ENCODE measurements at places on chromosomes 7 and 10.

DNA sequence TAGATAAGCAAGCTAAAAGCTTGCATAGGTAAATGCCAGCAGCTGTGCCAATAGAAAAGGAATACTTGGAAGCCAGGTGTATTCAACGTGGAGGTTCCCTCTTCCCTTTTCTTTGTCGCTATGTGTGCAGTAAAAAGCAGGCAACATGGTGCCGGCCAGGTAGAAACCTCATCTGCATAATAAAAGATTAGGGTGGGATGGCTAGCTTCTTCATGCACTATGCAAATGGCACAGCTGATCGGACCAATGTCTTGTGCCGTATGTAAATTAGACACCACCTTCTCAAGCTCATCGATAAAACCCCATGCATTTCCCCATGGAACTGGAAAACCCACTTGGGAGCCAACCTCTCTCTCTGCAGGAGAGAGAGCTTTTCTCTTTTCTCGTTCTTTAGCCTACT is 150.9 kb upstream of the FOXK1 start:
- H3K27me3 ChIP-seq = no peaks in the 10 kb centered on the region
- no peak overlapping the region for H3K4me3 ChIP-seq
- H3K36me3 ChIP-seq = no peaks in the 10 kb centered on the region
- H3K27ac ChIP-seq = no peak overlapping the region
- H3K4me1 ChIP-seq = no peaks in the 10 kb centered on the region

DNA sequence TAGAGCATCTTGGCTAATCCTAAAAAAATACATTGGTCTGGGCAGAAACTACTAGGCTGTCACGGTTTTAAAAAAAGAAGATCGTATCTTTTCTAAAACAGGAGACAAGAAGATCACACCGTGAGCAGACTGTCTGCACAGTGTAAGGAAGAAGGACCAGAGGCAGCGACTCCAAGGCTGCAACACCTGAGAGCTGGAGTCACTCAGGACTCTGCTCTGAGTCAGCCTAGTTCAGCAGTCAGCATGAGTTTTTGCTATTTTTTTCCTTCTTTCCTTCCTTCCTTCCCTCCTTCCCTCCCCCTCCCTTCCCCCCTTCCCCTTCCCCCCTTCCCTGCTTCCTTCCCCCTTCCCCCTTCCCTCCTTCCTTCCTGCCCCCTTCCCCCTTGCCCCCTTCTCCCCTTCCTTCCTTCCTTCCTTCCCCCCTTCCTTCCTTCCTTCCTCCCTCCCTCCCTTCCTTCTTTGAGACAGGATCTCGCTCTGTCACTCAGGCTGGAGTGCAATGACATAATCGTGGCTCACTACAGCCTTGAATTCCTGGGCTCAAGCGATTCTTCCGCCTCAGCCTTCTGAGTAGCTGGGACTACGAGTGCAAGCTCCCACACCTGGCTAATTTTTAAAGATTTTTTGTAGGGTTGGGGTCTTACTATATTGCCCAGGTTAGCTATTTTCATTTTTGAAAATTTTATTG is 24.4 kb downstream of the BAG3 start:
- H3K4me3 ChIP-seq = no peak overlapping the region
- no peak overlapping the region for H3K27ac ChIP-seq
- no peak for DNase-seq
- H3K27me3 ChIP-seq = no peaks in the 10 kb centered on the region
- no peaks in the 10 kb centered on the region for H3K4me1 ChIP-seq

- peak overlapping the region; percentile 72 for H3K27ac ChIP-seq
- H3K27me3 ChIP-seq = no peaks in the 10 kb centered on the region
- peak overlapping the region; percentile 66 for H3K4me3 ChIP-seq
- no peak for DNase-seq
Measured at GRCh38 chr7:152335900-152336571, 99.8 kb downstream of the KMT2C start.

- peak overlapping the region; percentile 34 for H3K4me3 ChIP-seq
- H3K27ac ChIP-seq = peak overlapping the region; percentile 98
- no peaks in the 10 kb centered on the region for H3K27me3 ChIP-seq
- DNase-seq = peak; percentile 94
- peaks cover 56% of the 10 kb centered on the region for H3K36me3 ChIP-seq
Measured at GRCh38 chr7:24821045-24821753, 63.9 kb upstream of the GSDME start.

DNA sequence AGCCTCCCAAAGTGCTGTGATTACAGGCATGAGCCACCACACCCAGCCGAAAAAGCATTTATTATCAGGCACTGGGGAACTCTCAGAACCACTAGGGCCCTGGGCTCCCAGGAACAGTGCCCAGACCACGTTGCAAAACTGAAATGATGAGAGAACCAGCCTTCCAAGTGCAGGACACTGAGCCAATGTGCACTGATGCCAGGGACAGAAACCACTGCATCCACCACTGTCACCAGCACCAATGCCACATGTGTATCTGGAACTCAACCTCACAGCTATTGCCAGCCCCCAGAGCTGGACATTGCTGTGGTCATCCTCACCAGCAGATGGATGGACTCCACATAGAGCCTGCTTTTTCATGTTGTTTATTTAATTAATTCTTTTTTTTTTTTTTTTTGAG is 28.2 kb upstream of the TPST1 start:
- H3K4me3 ChIP-seq = no peak overlapping the region
- H3K4me1 ChIP-seq = no peaks in the 10 kb centered on the region
- DNase-seq = no peak
- no peak overlapping the region for H3K27ac ChIP-seq
- H3K36me3 ChIP-seq = no peaks in the 10 kb centered on the region

DNA sequence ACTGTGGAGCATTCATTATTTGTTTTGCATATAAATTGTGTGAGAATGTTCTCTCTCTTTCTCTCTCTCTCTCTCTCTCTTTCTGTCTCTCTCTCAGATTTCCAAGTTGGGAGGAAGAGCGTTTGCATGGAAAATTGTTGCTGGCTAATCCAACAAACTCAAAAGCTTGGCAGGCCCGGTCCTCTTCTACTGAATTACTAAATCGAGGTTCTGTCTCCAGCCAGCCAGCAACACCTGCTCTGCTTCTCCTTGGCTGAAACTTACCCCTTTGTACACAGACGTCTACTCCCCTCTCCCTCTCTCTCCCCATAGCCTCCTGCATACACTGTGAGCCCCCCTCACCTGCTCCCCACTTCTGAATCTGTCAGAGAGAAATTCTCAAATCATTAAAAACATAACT is 996.4 kb upstream of the AUTS2 start:
- H3K4me1 ChIP-seq = no peaks in the 10 kb centered on the region
- no peaks in the 10 kb centered on the region for H3K36me3 ChIP-seq
- no peak for DNase-seq
- no peak overlapping the region for H3K4me3 ChIP-seq

DNA sequence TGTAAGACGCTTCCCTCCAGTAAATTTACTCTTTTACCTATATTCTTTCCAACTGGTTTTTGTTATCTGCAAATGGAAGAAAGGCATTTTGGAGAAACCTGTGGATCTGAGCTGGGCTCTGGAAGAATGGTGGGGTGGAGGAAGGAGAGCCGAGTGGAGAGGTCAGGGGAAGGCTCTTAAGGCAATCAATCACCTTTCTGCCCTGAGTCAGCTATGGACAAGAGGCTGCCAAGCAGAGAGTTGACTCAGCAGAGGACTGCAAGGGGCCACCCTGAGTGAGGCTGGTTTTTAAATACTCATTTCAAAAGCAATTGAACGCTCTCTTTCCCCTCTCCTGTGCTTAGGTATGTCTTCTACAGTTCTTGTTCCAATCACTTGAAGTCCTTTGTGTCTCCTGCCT is 81.8 kb downstream of the SPAG6 start:
- no peak overlapping the region for H3K4me3 ChIP-seq
- H3K36me3 ChIP-seq = no peaks in the 10 kb centered on the region
- peaks cover 22% of the 10 kb centered on the region for H3K4me1 ChIP-seq
- no peak for DNase-seq
- peaks cover 35% of the 10 kb centered on the region for H3K27me3 ChIP-seq
- H3K27ac ChIP-seq = no peak overlapping the region

- peaks cover 74% of the 10 kb centered on the region for H3K27me3 ChIP-seq
- no peak overlapping the region for H3K4me3 ChIP-seq
- H3K36me3 ChIP-seq = no peaks in the 10 kb centered on the region
- H3K4me1 ChIP-seq = peaks cover 1% of the 10 kb centered on the region
- no peak for DNase-seq
Measured at GRCh38 chr10:101295261-101295660, 58.7 kb upstream of the BTRC start.

DNA sequence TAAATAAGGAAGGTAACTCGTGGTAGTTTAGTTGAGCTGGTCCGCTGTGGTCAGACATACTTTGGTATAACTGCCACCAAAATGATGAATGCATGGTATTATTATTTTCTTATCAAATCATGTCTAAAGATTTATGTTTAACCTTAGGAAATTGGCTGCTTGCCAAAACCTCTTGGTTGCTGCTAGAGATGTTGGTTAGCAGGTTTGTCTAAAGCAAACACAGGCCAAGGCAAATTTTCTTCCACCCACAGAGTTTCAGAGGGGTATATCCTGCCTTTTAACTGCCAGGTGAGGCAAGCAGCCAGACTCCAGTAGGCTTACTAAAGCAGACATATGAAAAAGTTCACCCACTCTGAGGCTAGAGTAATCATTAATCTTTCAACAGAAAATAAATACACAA is 101.4 kb downstream of the SEMA3E start:
- no peak for DNase-seq
- H3K4me1 ChIP-seq = no peaks in the 10 kb centered on the region
- H3K27ac ChIP-seq = no peak overlapping the region
- H3K27me3 ChIP-seq = no peaks in the 10 kb centered on the region

DNA sequence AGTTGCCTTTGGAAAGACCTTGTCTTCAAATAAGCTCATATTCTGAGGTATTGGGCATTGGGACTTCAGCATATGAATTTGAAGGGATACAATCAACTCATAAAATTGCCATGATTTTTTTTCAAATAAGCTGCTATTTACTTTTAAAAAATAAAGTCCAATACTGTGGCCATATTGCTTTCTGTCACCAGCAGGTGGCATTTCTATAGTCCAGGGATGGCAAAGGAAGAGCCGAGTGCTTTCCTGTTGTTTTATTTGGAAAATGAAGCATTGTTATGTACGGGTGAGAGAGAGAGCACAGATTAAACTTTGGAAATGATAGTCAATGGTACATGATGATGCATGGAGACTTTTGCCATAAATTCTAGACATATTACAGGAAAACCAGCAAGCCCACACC is 104.1 kb upstream of the DPP6 start:
- H3K36me3 ChIP-seq = no peaks in the 10 kb centered on the region
- no peaks in the 10 kb centered on the region for H3K4me1 ChIP-seq
- H3K4me3 ChIP-seq = no peak overlapping the region
- no peak overlapping the region for H3K27ac ChIP-seq

DNA sequence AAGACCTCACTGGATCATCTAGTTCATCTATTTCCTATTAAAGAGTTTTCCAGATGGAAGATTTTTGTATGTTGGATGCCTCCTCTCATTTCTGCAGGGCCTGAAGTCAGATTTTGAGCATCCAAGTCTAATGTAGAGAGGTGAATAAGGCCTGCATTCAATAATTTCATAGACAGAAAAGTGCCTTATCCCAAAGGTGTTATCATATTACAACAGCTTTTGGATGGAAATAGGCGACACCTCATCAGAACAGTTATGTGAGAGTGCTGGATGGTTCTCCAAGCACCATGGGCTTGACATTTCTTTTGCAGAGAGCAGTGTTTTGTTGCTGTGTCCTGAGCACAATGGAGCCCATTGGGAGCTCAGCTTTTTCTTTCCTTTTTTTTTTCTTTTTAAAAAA is 162.4 kb upstream of the MEOX2 start:
- H3K36me3 ChIP-seq = no peaks in the 10 kb centered on the region
- H3K4me1 ChIP-seq = no peaks in the 10 kb centered on the region
- H3K4me3 ChIP-seq = no peak overlapping the region

- H3K4me3 ChIP-seq = no peak overlapping the region
- H3K27ac ChIP-seq = peak overlapping the region; percentile 32
- DNase-seq = no peak
- peaks cover 21% of the 10 kb centered on the region for H3K27me3 ChIP-seq
Measured at GRCh38 chr10:24465124-24465874, 256.4 kb downstream of the KIAA1217 start.

DNA sequence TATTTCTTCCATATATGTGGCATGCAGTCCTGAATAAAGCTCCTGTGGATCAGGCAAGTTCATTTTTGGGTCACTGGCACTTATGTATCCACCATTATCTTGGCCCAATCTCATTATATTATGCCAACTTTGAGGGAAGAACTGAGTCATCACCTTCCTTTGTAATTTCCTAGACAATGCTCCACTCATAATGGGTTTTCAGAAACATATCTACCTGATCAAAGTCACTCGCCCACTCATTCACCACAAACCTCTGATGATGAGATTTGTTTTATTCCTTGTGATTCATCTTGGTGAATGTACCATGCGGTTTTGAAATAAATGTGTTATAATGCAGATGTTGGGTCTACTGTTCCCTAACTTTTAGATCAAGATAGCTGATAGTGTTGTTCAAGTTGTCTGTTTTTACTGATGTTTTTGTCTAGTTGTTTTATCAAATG is 525.8 kb downstream of the KIF20B start:
- peaks cover 4% of the 10 kb centered on the region for H3K27me3 ChIP-seq
- H3K36me3 ChIP-seq = no peaks in the 10 kb centered on the region
- H3K4me3 ChIP-seq = no peak overlapping the region
- no peak overlapping the region for H3K27ac ChIP-seq
- no peak for DNase-seq
- peaks cover 4% of the 10 kb centered on the region for H3K4me1 ChIP-seq

DNA sequence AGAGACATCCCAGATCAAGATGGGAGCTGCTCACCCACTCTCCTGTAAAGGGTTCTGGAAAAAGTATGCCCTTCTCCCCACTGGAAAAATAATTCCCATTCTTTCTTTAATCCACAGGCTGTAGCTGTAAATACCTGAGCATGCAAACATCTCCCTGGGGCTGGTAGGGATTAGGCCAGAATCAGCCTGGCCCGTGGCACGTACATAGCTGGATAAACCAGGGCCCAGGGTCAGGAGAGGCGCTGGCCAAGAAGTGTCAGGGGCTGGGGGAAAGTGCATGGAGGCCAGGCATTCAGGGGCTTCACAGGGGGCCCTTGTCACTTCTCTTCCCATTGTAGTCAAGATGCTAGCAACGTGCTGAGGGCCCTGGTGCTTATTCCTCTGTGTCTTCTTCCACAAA is 30.7 kb upstream of the AQP1 start:
- no peak for DNase-seq
- peaks cover 7% of the 10 kb centered on the region for H3K4me1 ChIP-seq
- H3K4me3 ChIP-seq = no peak overlapping the region
- H3K27me3 ChIP-seq = no peaks in the 10 kb centered on the region

DNA sequence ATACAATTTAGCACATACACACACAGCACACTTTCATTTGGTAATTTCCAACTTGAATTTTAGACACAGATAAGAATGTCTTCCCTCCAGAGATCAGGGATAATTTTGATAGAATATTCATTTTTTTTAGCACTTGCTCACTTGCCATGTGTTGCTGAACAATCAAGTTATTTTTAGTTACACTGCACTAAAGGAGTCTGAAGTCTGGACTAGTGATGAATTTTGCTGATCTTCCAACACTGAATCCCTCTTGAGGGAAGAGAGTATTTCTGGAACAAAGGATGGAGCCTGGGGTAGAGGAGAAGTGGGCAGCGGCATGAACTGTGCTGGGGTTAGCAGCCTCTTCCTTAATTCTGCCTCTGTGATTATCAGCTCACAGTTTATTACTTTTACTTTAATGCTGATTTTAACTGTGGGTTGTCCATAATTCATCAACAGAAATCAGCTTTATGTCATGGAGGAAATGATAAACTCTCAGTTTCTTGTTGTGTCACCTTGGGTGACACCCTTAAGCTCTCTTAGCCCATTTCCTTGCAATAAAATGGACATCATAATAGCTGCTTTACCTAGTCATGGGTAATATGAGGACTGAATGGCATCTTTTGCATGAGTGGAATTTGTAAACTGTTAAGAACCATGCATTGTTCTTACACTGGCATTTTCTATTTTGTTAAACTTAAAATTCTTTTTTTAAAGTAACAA is 32.1 kb downstream of the SGPL1 start:
- no peaks in the 10 kb centered on the region for H3K27me3 ChIP-seq
- H3K27ac ChIP-seq = peak overlapping the region; percentile 35
- DNase-seq = no peak
- no peak overlapping the region for H3K4me3 ChIP-seq
